ENCODE measurements at places on chromosomes 5 and 9.

DNA sequence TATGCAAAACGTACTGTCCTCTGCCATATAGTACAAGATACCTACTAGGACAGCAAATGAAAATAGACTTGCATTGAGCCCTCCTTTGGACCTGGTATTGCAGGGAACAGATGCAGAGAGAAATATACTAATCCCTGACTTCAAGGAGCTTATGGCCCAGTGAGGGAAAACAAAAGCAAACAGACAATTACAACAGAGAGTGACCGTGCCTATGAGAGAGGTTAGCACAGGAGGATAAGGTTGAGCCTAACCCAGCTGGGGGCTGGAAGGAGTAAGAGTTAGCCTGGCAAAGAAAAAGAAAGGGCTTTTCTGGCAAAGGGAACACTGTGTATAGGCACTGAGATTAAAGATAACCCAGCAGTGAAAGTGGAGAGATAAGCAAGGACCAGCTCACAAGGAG, 5.5 kb downstream of the CDC26 start:
- DNase-seq, result no peak

- no peak for DNase-seq
Measured at GRCh38 chr5:168273056-168273980, 18.1 kb upstream of the WWC1 start.

DNA sequence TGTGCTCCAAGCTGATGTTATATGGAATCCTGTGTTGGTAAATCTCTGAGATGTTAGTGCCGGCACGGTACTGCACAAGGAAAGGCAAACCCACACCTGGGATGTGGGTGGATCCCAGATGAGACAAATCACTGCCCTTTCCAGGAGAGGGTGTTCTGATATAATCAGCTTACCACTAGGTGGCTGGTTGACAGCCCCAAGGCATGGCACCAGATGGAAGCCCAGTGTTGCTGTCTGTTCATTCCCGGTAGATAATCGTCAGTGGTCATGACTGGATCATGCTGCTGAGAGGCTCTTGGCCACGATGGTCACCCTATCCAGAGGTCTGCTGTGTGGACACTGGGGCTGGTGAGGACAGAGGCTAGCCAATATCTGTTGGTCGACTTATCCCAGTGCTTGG, 184.0 kb downstream of the CACNA1B start:
- no peak for DNase-seq

- DNase-seq, result no peak
Measured at GRCh38 chr9:37944266-37944650, 40.3 kb upstream of the SLC25A51 start.

DNA sequence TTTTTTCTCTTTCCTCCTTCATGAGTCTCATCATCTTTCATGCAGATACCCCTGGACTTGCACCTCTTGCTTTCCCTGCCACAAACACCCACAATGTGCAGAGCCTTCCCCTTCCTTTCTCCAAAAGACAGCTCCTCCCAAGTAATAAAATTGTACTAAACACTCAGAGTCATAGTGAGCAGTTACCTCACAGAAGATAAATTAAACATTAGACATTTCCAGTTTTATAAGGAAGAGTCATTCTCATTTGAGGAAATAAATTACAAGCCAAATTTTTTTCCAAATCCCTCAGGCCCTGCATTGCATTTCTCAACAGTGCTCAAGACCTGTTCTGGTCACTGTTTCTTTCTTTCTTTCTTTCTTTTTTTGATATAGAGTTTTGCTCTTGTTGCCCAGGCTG, 131.5 kb downstream of the ATPSCKMT start:
- no peak for DNase-seq

DNA sequence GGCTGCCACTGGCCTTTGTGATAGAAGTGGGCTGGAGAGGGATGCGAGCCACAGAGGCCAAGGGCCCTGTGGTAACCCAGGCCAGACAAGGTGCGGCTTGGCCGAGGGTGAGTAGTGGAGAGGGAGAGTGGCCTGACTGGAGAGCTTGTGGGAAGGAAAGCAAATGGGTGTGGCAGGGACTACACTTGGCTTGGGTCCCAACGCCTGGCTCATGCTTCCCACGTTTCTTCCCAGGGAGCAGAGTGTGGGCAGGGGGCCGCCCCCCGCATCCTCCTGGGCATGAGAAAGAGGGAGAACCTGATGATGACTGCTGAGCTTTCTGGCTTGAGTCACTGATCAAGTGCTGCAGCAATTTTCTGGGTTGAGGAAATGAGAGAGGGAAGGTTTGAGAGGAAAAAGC, 95.7 kb downstream of the ANKH start:
- DNase-seq, result no peak

DNA sequence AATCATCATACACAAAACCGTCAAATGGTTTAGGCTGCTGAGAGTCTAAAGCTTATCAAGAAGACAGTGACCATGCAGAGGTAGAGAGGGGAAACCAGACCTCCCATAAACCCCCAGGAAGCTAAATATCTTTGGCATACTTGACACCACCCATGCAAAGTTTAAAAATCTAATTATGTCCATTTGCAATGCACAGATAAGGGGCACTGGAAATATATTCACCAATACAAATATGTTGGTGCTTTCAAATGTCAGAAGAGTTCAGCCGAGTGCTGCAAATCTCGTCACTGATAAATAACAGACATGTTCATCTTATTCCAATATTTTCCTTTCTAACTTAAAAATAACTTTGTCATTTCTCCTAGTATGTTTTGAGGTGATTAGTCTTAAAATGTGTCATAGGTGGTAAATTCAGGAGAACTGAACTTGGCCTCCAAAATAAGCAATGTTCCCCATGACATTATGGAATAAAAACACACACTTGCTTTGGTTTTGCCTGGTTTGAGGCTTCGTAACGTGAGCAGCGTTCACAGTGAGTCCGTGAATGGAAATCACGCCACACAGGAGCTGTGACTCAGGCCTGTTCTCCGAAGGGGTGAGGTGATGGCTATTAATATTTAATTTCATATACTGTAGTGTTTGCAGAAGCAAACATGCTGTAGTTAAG, 182.2 kb downstream of the AOPEP start:
- no peak for DNase-seq

DNA sequence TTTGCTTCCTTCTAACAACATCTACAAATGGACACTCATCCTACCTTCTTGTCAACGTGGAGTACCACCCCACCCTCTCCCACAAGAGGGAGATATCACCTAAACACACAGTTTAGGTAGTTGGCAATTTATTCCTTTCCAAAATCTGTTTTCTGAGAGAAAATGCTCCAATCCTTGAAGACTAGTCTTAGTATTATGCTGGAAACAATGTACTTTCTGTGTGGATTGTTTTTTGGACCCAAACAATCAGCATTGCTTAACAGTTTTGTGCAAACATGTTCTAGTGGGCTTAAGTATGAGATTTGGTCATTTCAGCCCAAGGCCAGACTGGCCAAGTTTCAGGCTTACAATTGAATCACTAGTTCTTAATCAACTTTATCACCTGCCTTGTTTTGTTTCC, 359.1 kb downstream of the ARHGEF28 start:
- no peak for DNase-seq

GRCh38 chr9:114732823-114733222, 50.8 kb upstream of the TEX48 start:
- no peak for DNase-seq

- DNase-seq, result no peak
Measured at GRCh38 chr5:177319913-177320588, 8.4 kb upstream of the MXD3 start.

- DNase-seq, result no peak
Measured at GRCh38 chr9:96874201-96874785, 20.0 kb upstream of the ZNF782 start.

DNA sequence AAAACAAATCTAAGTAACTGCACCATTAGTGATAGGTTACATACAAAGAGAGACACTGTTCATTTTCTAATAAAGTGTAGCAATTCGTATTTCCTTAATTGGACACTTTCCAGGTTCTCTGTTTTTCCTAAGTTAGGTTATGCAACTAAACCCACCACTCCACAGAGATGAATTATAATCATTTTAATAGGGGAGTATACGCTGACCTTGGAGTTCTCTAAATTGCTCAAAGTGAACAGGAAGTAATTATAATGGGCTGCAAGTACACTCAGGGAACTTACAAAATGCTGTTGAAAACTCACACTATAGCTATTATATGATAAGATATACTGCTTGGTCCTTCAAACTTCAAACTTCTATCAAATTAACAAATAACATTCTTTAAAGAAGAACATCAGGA, 18.2 kb upstream of the ADCY2 start:
- DNase-seq, result no peak

GRCh38 chr9:134214386-134214765, 50.0 kb upstream of the RNU6ATAC start:
- peak; percentile 18 for DNase-seq

- no peak for DNase-seq
Measured at GRCh38 chr5:12794476-12795332, 890.5 kb upstream of the CTNND2 start.

DNA sequence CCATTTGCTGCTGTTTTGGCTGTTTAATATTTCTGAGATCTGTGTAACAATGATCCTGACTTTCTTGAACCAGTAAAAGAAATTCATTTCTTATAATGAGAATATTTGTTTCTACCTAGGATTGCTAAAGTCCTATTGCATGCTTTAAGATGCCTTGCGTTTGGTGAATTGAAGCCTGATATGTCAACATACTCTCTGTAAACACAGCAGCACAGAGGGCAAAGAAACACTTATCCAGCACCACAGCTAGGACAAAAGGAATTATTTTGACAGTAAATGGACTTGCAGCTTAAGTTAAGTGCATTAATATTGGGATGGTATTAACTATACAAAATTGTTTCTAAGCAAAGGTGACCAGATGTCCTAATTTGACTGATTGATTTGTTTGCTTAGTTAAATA, 2031.2 kb upstream of the CDH6 start:
- no peak for DNase-seq

DNA sequence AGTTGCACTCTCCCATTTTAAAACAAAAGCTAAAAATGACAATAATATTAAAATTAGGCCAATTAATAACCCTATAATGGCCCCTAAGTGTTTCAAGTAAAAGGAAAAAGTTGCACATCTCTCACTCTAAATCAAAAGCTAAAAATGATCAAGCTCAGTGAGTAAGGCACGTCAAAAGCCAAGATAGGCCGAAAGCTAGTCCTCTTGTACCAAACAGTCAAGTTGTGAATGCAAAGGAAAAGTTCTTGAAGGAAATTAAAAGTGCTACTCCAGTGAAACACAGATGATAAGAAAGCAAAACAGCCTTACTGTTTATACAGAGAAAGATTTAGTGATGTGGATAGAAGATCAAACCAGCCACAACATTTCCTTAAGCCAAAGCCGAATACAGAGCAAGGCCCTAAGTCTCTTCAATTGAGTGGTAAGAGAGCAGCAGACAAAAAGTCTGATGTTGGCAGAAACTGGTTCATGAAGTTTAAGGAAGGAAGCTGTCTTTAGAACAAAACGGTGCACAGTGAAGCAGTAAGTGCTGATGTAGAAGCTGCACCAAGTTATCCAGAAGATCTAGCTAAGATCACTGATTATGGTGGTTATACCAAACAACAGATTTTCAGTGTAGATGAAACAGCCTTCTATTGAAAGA, 144.1 kb upstream of the ACOT12 start:
- no peak for DNase-seq

GRCh38 chr5:34923694-34924461, 5.5 kb upstream of the DNAJC21 start:
- no peak for DNase-seq

GRCh38 chr5:74409712-74410111, 230.8 kb downstream of the ENC1 start:
- DNase-seq, result no peak

DNA sequence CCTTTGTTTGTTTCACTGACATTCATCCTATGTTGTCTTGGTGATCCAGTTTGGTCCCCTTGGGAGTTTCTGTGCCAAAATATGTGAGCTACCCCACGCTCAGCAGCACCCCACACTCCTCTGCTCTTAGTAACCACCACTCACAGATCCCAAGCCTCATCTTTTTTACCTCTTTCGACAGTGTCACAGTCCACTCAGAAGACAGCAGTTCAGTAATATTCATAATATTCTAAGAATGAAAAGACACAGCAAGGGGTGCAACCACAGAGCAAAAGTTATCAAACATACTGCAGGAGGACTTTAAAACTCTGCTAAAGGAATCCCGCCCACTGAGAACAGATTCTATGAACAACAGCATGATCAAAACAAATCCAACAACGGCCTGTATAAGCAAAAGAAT, 28.2 kb downstream of the RNF130 start:
- no peak for DNase-seq

- no peak for DNase-seq
Measured at GRCh38 chr5:7930011-7930410, 61.1 kb downstream of the MTRR start.

DNA sequence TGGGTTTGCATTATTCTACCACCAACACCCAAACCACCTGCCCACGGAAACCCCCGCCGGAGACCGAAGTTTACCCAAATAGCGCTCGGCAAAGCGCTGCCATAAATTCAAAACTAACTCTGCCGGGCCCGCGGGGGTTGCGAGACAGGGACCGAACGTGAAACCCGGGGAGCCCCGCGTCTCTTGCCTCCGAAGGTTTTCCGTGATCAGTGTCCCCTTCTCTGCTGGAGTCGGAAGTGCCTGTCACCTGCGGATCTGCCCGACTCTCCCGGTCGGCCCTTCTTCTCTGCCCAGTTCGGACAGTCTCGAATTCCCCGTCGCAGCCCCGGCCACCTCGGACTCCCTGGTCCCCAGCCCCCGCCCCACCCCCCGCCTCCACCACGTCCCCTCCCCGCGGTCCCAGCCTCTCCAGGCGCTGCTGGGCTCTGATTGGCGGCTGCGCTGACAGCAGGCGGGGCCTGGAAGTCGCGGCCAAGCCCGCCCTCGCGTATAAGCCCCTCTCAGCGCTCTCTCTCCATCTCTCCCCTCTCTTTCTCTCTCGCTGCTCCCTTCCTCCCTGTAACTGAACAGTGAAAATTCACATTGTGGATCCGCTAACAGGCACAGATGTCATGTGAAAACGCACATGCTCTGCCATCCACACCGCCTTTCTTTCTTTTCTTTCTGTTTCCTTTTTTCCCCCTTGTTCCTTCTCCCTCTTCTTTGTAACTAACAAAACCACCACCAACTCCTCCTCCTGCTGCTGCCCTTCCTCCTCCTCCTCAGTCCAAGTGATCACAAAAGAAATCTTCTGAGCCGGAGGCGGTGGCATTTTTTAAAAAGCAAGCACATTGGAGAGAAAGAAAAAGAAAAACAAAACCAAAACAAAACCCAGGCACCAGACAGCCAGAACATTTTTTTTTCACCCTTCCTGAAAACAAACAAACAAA, at the start of gene RORB:
RORB (plus strand) TSS at position 517 of the 929 bp plus-strand sequence. CDS start 642 bp downstream, outside the sequence.
- DNase-seq, result no peak

DNA sequence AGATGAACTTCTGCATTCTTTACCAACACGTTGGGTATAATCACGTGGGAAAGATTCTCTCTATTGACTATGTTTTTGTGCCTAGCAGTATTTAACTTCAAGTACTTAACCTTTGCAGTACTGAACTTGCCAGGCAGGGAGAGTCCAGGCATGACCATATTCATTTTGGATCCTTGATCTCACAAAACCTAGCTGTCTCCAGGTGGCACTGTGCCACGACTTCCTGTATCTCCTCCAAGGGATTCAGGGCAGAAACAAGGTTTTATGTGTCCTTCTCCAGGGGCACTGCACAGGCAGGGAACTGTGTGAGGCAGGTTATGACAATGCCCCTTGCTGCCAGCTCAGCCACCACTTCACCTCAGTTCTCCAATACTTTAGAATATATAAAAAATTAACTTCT, 11.7 kb upstream of the IFNA5 start:
- DNase-seq, result no peak

Measured in omental fat pad (tissue), 4 donors.